ENCODE measurements at places on chromosomes 2 and 18. TPM values are rescaled to one million over a fixed set of nuclear protein-coding genes. Genes with fewer than 3 reads are reported as not detected.
A peak's percentile ranks its signal among the peaks of the same experiment; 100 is the strongest.

GRCh38 chr2:62724886-62725711, 19.6 kb downstream of the EHBP1 start:
- H3K4me3 ChIP-seq = no peak overlapping the region
- no peaks in the 10 kb centered on the region for H3K27me3 ChIP-seq
- peak; percentile 29 for DNase-seq
- H3K4me1 ChIP-seq = peaks cover 10% of the 10 kb centered on the region
- H3K36me3 ChIP-seq = peaks cover 22% of the 10 kb centered on the region

DNA sequence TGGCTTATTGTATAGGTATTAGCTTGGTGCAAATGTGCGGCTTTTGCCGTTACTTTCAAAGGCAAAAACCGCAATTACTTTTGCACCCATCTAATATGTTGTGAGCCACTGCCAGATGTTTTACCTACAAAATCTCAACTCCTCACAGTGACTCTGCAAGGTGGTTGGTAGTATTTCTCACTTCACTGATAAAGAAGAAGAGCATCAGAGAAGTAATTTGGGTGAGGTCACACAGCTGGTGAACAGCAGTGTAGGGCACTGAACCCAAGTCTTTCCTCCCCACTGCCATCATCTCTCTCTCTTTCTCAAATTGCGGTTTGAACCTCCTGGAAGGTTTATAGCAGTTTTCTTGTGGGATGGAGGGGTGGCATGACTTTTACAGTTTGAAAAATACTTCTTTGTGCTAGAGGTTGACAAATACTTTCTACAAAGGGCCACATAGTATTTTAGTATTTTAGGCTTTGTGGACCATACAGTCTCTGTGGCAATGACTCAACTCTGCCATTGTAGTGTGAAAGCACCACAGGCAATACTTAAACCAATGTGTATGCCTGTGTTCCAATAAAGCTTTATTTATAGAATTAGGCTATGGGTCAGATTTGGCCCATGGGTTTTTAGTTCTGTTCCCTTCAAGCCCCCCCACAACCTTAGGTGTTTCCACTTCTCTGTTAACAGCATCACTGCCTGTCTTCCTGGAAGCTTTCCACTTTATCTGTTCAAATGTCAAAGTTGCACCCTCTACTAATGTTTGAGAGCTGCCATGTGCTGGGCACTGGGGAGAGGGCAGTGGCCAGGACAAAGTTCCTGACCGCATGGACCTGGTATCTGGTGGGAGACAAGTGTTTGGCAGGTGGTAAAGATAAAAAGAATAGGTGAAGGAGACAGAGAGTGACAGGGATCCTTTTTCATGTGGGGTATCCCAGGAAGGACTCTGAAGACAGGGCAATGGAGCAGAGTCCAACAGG, 30.1 kb downstream of the FHOD3 start:
- H3K4me3 ChIP-seq = no peak overlapping the region
- H3K4me1 ChIP-seq = no peaks in the 10 kb centered on the region
- peaks cover 26% of the 10 kb centered on the region for H3K27me3 ChIP-seq
- no peaks in the 10 kb centered on the region for H3K36me3 ChIP-seq
- DNase-seq = no peak

DNA sequence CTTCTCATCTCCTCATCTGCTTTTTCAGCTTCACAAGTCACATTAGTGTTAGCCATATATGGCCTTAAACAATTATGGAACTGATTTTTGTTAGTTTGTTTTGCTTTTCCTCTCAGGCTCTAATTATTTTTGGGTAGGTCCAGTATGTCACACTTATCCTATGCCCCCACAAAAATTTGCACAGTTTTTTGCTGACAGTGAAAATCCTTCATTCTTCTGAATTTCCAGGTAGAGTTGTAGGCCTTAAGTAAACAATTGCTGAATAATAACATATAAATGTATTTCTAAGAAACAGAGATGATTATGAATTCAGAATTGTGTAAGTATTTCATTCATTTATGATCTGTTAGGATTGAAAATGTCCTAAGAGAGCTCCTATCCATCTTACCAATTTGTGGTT, 8.6 kb upstream of the SERPINB10 start:
- peaks cover 17% of the 10 kb centered on the region for H3K27me3 ChIP-seq
- H3K36me3 ChIP-seq = no peaks in the 10 kb centered on the region
- no peak for DNase-seq
- no peak overlapping the region for H3K27ac ChIP-seq
- no peak overlapping the region for H3K4me3 ChIP-seq

- no peak overlapping the region for H3K27ac ChIP-seq
- peaks cover 43% of the 10 kb centered on the region for H3K4me1 ChIP-seq
- H3K36me3 ChIP-seq = peaks cover 6% of the 10 kb centered on the region
- peak; percentile 84 for DNase-seq
Measured at GRCh38 chr2:181677912-181678586, 2.3 kb downstream of the NEUROD1 start.

DNA sequence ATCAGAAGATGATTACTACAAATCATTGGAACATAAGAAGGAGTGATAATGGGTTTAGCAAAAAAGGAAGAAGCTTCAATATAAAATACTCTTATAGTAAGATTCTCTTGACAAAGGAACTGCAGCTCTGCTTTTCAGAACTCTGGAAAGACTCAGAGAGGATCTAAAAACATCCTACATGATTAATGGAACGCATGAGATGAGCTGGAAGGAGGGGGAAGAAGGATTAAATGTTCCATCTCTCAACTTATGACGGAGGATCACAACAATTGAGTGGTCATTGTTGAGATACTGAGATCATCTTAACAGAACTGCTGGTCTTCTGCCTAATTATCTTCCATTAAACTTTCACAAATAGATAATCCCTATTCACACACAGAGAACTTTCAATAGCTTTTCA, 267.5 kb upstream of the SLC8A1 start:
- H3K36me3 ChIP-seq = no peaks in the 10 kb centered on the region
- no peak overlapping the region for H3K27ac ChIP-seq
- H3K4me3 ChIP-seq = no peak overlapping the region
- no peaks in the 10 kb centered on the region for H3K4me1 ChIP-seq
- H3K27me3 ChIP-seq = no peaks in the 10 kb centered on the region
- DNase-seq = no peak

DNA sequence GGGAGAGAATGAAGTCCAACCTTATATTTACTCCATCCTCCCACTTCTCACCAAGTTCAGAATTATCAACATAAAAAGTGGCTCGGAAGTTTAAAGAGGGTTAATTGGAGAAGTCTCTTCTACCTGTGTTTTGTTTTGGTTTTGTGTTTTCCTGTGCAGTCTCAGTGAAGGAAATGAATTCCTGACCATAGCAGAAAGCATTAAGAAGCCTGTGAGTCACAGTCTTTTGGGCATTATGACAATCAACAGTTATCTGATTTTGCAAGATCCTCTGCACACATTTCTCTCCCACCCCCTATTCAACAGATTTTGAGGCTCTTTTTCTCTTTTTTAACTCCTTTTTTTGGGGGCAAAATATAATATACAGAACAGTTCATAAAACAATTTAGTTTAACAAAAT, 8.6 kb upstream of the RPL37A start:
- no peaks in the 10 kb centered on the region for H3K36me3 ChIP-seq
- no peaks in the 10 kb centered on the region for H3K27me3 ChIP-seq
- no peaks in the 10 kb centered on the region for H3K4me1 ChIP-seq
- DNase-seq = no peak
- no peak overlapping the region for H3K4me3 ChIP-seq

DNA sequence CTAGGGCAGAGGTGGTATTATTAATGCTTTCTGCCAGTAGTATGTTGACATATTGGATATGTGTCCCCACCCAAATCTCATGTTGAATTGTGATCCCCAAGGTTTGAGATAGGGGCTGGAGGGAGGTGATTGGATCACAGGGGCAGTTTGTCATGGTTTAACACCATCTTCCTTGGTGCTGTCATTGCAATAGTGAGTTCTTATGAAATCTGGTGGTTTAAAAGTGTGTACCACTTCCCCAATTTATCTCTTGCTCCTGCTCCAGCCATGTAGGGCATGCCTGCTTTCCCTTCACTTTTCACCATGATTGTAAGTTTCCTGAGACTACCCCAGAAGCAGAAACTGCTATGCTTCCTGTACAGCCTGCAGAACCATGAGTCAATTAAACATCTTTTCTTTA, 47.1 kb upstream of the THSD7B start:
- no peaks in the 10 kb centered on the region for H3K36me3 ChIP-seq
- no peaks in the 10 kb centered on the region for H3K4me1 ChIP-seq
- no peaks in the 10 kb centered on the region for H3K27me3 ChIP-seq
- DNase-seq = no peak
- no peak overlapping the region for H3K4me3 ChIP-seq
- no peak overlapping the region for H3K27ac ChIP-seq

- no peak overlapping the region for H3K4me3 ChIP-seq
- no peaks in the 10 kb centered on the region for H3K4me1 ChIP-seq
- no peak for DNase-seq
Measured at GRCh38 chr2:8495189-8495989, 186.5 kb upstream of the ID2 start.

- H3K36me3 ChIP-seq = no peaks in the 10 kb centered on the region
- no peaks in the 10 kb centered on the region for H3K27me3 ChIP-seq
- no peak for DNase-seq
- no peak overlapping the region for H3K4me3 ChIP-seq
- no peak overlapping the region for H3K27ac ChIP-seq
- H3K4me1 ChIP-seq = no peaks in the 10 kb centered on the region
Measured at GRCh38 chr2:229104974-229105387, 166.1 kb downstream of the PID1 start.

MAPRE2 gene
- total RNA-seq = 66.2 TPM

GALNT3 gene
- 2.1 TPM for total RNA-seq

CHRNA1 gene
- not detected for total RNA-seq

C2orf80 gene
- total RNA-seq = not detected

PTRHD1 gene
- 23.5 TPM for total RNA-seq

CYP27A1 gene
- total RNA-seq = not detected

GRHL1 gene
- total RNA-seq = 0.69 TPM

TDRD15 gene
- total RNA-seq = not detected

ASB1 gene
- total RNA-seq = 33.7 TPM

SEMA4F gene
- total RNA-seq = 4.3 TPM
